Pancreas (tissue), 10 donors: ENCODE measurements at places on chromosomes 12 and 14. TPM values are rescaled to one million over a fixed set of nuclear protein-coding genes. Genes with fewer than 3 reads are reported as not detected.
A peak's percentile ranks its signal among the peaks of the same experiment; 100 is the strongest.

GNS gene
- 24.8 TPM for total RNA-seq

KRT82 gene
- not detected for total RNA-seq

- no peaks in the 10 kb centered on the region for H3K36me3 ChIP-seq
- H3K4me1 ChIP-seq, result no peaks in the 10 kb centered on the region
- no peak for DNase-seq
- H3K4me3 ChIP-seq, result no peak overlapping the region
- no peaks in the 10 kb centered on the region for H3K27me3 ChIP-seq
Observed at GRCh38 chr12:68189821-68190242, 30.3 kb upstream of the IFNG start.

DNA sequence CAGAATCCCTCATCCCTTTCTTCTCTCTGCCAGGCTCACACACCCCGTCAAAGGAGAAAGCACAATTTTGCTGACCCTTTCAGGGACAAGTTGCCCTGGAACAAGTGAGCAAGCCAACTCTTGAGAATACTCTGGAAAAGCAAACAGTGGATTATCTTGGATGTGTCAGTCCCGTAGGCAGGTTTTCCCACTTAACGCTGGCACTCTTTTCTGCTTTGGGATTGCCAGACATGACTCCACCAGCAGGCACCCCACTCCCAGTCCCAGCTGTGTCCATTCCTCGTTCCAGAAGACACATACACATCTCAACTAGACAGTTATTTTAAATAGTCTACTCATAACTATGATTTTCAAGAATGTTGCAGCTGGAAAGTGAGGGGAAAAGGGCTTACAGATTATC lies 145.5 kb upstream of the CDKN3 start:
- no peak for DNase-seq
- no peak overlapping the region for H3K4me3 ChIP-seq
- no peaks in the 10 kb centered on the region for H3K4me1 ChIP-seq

GRCh38 chr14:32683679-32684078 lies 255.0 kb upstream of the NPAS3 start:
- no peak for DNase-seq
- H3K27ac ChIP-seq, result no peak overlapping the region
- no peaks in the 10 kb centered on the region for H3K4me1 ChIP-seq
- no peaks in the 10 kb centered on the region for H3K36me3 ChIP-seq
- no peaks in the 10 kb centered on the region for H3K27me3 ChIP-seq
- H3K4me3 ChIP-seq, result no peak overlapping the region

- no peak for DNase-seq
- H3K27ac ChIP-seq, result no peak overlapping the region
- no peak overlapping the region for H3K4me3 ChIP-seq
- no peaks in the 10 kb centered on the region for H3K4me1 ChIP-seq
- no peaks in the 10 kb centered on the region for H3K36me3 ChIP-seq
Observed at GRCh38 chr12:13444076-13444475, 247.6 kb downstream of the EMP1 start.

GRCh38 chr12:24948757-24949722 lies at the start of gene BCAT1:
Gene BCAT1 (minus strand): TSS chr12:24949101. CDS start chr12:24948932, 169 bp downstream.
- no peaks in the 10 kb centered on the region for H3K36me3 ChIP-seq
- peak within 1 kb of the TSS; percentile 85 for H3K27ac ChIP-seq
- peaks cover 5% of the 10 kb centered on the region for H3K4me1 ChIP-seq
- H3K27me3 ChIP-seq, result no peaks in the 10 kb centered on the region
- H3K4me3 ChIP-seq, result peak within 1 kb of the TSS; percentile 54

- peaks cover 4% of the 10 kb centered on the region for H3K4me1 ChIP-seq
- peak; percentile 85 for DNase-seq
- H3K27ac ChIP-seq, result peak overlapping the region; percentile 56
- H3K27me3 ChIP-seq, result no peaks in the 10 kb centered on the region
- H3K36me3 ChIP-seq, result no peaks in the 10 kb centered on the region
- peak overlapping the region; percentile 66 for H3K4me3 ChIP-seq
Observed at GRCh38 chr14:61322011-61322798, 826 bp downstream of the PRKCH start.

GRCh38 chr12:6899427-6899826 lies 5.2 kb upstream of the LRRC23 start:
- H3K4me1 ChIP-seq, result peaks cover 15% of the 10 kb centered on the region
- no peak overlapping the region for H3K27ac ChIP-seq

- H3K4me3 ChIP-seq, result no peak overlapping the region
- no peaks in the 10 kb centered on the region for H3K4me1 ChIP-seq
- no peaks in the 10 kb centered on the region for H3K27me3 ChIP-seq
- H3K36me3 ChIP-seq, result no peaks in the 10 kb centered on the region
Observed at GRCh38 chr12:3882896-3883564, 9.8 kb upstream of the PARP11 start.

DNA sequence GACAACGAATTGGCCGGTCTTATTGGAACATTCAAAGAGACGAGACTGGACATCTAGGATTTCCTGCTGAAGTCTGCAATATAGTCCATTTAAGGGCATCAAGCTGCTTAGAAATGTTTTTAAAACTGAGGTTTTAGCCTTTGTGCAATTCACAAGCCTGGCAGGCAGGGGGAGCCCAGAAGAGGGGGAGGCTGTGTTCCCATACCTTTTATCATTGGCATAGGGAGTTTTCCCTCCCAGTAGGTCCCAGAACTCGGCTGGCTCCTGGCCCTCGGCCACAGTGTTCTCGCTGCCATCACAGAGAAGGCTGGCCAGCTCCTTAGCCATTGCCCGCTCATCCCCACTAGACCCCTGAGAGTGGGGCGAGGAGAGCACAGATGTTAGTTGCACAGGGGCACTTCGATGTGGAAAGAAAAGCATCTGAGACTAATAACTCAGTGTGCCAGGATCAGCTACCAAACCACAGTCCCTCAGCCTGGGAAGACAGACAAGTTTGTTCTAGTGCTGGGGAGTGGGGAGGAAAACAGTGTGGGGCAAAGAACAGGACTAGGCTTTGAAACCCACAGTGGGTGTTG lies 15.1 kb downstream of the AVIL start:
- H3K27ac ChIP-seq, result no peak overlapping the region
- peaks cover 5% of the 10 kb centered on the region for H3K36me3 ChIP-seq
- H3K4me1 ChIP-seq, result no peaks in the 10 kb centered on the region
- H3K4me3 ChIP-seq, result no peak overlapping the region
- peak; percentile 38 for DNase-seq
- H3K27me3 ChIP-seq, result no peaks in the 10 kb centered on the region

GRCh38 chr12:85733221-85733840 lies 102.9 kb downstream of the RASSF9 start:
- no peaks in the 10 kb centered on the region for H3K36me3 ChIP-seq
- no peak for DNase-seq
- no peaks in the 10 kb centered on the region for H3K27me3 ChIP-seq
- H3K4me1 ChIP-seq, result no peaks in the 10 kb centered on the region
- H3K4me3 ChIP-seq, result no peak overlapping the region
- H3K27ac ChIP-seq, result no peak overlapping the region

- H3K4me1 ChIP-seq, result peaks cover 5% of the 10 kb centered on the region
- no peaks in the 10 kb centered on the region for H3K27me3 ChIP-seq
- DNase-seq, result no peak
Observed at GRCh38 chr14:101449114-101449513, 112.2 kb upstream of the DIO3 start.

- no peaks in the 10 kb centered on the region for H3K36me3 ChIP-seq
- no peak overlapping the region for H3K4me3 ChIP-seq
- no peaks in the 10 kb centered on the region for H3K27me3 ChIP-seq
- no peaks in the 10 kb centered on the region for H3K4me1 ChIP-seq
- H3K27ac ChIP-seq, result no peak overlapping the region
Observed at GRCh38 chr14:61140872-61141271, 140.3 kb downstream of the TMEM30B start.
